ENCODE measurements at places on chromosomes 11 and 22.
A peak's percentile ranks its signal among the peaks of the same experiment; 100 is the strongest.

- no peak for DNase-seq
These were observed 6.6 kb upstream of the BARX2 start for GRCh38 chr11:129368889-129369672.

DNA sequence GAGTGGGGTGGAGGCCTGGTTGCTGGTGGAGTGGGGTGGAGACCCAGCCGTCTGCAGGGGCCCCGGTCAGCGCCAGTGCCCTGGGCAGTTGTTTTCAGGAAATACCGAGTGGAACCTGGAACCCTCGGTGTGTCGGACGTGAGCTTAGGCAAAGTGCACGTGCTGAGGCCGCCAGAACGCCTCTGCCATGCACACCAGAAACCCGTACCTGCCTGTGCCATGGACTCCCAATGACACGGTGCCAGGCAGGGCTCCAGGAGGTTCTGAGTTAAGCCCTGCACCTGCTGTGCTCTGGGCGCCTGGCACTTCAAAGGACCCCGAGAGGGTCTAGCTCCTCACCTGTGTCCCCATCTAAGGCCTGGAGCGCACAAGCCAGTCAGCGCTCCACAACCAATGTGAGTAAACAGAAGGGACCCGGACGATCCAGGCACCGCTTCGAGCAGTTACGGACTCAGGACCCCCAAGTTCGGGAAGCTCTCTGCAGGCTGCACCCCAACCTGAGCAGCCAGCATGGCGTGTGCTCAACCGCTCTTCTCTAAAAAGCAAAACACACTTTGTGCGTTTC lies 12.3 kb downstream of the TOLLIP start:
- no peak for DNase-seq

DNA sequence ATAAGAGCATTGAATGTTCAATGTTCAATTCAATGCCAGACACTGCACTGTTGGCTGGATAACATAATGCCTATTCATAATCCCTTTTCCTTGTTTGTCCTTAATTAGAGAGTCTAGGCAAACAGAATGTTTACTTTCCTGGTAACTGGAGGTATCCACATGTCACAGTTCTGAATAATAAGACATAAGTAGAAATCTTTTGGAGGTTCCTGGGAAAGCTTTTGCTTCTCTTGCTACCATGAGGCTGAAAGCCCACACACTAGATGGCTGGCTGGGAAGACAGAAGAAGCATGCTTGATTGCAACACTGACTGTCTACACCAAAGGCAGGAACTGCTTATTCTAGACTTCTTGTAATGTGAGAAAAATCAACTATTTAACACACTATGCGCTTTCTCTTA lies 79.5 kb downstream of the GAB2 start:
- no peak for DNase-seq

DNA sequence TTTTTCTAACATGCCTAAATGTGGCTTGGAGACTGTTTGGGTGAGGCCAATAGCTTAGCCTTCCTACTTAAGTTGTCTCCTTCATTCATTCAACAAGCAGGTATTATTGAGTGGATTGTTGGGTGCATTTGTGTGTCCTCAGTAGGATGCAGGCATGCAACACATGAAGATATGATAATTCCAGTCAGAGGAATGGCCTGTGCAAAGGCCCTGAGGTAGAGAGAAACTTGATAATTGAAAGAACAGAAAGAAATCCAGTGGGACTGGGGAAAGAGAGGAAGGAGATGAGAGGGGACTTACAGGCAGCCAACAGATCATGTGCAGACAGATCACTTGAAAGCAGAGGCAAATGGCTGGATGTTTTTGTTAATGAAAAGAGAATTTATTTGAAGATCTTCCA lies 15.3 kb upstream of the PRAME start:
- DNase-seq, result no peak

GRCh38 chr11:2526808-2527381 lies 82.1 kb downstream of the KCNQ1 start:
- DNase-seq, result peak; percentile 31

DNA sequence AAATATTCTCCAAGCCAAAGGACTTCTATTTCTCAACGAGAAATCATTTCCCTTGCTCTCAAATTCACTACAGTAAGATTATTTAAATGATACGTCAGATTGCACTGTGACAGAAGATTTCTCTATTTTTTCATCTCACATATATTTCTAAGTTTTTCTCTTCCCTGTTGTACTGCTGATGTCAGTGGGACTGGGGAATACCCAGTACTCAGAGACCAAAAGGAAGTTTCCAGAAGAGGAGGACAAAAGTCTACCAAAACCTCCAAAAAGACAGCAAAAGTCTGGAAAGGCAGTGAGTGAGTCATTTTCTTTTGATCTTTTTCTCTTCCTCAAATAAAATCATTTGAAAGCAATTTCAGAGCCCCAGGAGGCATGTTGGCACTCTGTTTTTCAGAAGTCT lies 149.8 kb upstream of the PITPNB start:
- DNase-seq, result no peak

GRCh38 chr11:64284962-64285884 lies at the start of gene GPR137:
Gene GPR137 (plus strand): TSS chr11:64285848. CDS start chr11:64286525, 677 bp downstream.
- peak; percentile 92 for DNase-seq

- no peak for DNase-seq
These were observed 58.2 kb downstream of the RBX1 start for GRCh38 chr22:41009222-41009948.

GRCh38 chr11:95686265-95686664 lies 103.3 kb downstream of the FAM76B start:
- no peak for DNase-seq

GRCh38 chr22:49152939-49153770 lies 674.5 kb downstream of the BRD1 start:
- DNase-seq, result no peak

DNA sequence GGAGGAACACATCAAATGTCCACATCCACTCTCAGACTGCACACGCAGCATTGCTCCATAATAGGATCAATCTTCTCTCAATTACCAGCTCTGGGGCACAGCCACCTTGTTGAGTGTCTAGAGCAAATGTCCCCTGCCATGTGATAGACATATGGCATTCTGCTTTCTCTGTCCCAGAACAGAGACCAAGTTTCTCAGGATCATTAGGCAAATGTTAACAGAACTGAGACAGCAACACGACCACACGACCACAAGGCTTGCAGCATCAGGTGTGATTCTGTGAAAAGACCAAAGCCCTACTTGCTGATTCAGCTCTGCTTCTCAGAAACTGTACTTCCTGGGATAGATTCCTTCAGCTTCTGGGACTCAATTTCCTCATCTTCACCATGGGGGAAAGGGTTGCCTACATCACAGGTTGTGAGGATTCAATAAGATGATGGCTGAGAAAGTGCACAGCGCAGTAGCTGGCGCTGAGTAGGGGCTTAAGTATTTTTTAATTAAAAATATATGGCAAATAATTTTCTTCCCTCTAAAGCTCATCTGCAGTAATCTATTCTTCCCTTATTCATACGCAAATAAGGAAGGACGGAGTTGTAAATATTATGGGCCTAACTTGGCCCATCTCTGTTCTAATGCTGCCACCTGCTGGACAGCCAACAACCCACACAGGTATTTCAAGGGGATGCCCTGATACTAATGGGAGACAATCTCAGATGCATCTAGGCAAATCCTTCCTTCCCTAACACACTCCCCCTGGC lies 54.3 kb upstream of the USP47 start:
- DNase-seq, result peak; percentile 74

DNA sequence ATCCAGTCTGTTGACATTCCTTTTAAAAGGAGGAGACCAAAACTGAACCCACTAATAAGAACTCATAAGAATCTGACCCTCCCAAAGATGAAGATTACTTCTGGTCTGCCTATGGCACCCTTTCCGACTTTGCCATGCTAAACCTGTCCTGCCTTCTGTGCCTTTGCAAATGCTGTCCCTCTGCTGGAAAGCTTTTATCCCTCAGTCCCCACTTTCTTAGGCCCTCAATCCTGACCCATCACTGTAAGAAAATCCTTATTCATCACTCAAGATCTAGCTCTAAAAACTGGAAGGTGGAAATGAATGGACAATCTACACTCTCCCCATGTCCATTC lies 10.4 kb downstream of the MPZL3 start:
- DNase-seq, result no peak

DNA sequence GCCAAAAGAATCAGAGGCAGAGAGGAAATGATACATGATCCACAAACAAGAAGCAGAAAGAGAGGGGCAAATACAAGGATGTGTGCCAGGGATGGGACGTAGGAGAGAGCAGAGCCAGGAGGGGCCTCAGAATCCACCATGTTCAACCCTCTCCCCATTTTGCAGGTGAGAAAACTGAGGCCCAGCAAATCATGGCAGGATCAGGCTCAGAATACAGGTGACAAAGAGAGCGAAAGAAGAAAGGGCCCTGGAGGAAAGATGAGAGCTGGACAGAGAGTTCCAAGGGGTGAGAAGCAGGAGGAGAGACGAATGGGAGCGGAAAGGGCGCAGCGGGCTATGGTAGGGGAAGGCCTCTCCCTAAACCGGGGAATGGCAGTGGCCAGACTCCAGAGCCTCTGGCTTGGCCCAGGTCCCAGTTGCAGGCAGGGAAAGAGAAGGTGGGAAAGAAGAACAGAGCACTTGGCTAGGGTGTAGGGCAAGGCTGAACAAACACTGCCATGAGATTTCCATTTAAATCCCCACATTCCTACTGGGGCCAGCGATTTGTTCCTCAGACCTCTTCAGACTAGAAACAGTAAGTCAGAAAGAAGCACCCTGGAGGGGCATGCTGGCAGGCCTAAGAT lies 44.4 kb upstream of the TSKU start:
- no peak for DNase-seq

- no peak for DNase-seq
These were observed 14.5 kb downstream of the ST3GAL4 start for GRCh38 chr11:126370016-126370415.

DNA sequence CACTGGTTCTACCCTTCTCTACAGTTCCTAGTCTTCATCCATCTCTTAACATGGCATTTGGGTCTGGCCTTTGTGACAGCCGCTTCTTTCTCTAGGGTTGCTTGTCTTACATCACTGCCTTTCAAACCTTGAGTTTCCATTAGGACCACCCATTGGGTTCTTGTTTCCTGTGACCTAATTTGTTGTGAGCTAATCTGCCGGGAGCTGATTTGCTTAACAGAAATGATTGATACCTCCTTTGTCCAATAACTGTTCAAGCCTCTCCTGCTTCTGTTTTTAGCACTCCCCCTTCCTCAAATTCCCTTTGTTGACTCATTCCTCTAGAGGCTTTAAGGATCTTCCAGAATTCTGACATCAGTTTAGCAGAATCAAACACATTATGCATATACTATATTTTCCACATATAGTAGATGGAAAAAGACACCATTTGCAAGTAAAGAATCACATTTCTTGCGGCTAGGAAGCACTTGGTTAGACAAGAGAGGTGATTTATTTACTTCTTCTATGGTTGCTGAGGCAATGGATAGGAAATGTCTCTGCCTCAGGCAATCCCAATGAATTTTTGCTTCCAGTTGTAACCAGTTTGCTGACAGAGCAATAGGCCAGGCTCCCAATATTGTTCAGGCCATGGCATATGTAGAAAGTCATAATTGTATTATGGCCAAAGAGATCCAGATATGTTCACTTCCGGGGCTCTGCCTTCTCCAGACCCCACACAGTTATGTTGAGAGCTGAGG lies 130.7 kb downstream of the SNX19 start:
- DNase-seq, result no peak

DNA sequence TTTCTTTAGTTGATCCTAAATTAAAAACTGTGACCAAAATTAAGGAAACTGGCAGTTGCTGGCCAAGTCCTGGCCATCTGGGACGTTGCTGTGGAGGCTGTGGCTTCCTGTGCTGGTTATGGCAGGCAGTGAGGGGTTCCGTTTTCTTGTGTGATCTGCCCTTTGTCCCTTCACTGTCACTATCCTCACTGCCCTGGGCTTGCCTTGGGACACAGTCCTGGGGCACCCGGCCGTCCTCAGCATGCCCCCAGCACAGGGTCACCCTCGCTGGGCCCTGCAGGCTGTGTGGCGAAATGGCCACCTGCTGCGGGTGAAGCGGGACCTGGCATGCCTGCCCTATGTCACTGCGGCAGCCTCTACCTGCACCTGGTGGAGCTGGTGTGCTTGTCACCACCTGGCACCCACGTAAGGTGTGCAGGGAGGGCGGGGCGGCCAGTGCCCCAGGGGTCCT lies 52.5 kb upstream of the SLC22A12 start:
- no peak for DNase-seq

DNA sequence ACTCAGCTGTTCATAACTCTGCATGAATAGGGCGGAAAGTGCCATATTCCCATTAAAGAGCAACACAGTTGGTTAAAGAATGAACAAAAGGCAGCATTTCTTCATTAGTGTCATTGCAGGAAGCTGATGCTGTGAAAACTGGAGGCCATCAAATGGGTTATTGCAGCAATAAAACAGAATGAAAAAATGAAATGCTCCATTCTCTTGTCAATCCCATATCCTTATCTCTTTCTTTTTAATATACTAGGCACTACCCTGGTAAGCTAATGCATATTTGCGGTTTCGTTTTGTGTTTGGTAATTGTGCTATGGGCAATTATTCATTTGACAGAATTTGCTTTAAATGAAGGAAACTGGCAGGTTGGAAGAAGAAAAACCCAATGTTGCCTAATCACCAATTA lies 25.3 kb downstream of the C11orf71 start:
- no peak for DNase-seq

GRCh38 chr11:2580061-2580421 lies 119.8 kb downstream of the KCNQ1OT1 start:
- no peak for DNase-seq

DNA sequence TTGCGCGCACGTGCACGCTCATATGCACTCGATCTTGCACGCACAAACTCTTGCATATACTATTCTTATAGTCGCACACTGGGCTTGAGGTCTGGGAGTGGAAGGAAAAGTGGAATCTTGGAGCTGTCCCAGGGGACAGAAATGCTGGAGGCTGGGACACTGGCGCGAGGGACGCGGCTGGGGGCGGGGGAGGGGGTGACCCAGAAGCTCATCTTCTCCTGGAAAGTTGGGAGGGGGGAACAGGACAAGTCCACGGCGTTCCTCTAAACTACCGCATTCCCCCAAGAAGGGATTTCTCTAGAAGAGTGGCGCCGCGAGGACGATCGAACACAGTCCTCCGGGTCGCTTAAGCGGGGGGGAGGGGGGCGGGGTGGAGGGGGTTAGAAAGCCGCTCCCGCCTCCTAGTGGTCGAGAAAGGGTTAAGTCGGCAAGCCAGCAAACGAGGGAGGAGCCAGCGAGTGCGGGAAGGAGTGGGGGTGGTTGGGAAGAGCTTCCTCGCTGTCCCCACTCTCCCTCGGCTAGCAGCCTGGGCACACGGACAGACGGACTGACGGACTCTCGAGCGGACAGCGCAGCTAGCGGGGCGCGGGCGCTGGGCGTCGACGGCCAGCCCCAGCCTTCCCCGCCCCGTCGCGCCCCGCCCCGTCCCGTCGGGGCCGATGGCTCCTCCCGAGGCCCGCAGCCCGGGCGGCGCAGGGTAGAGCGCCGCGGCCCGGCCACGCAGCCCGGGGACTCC lies at the start of gene RTN4RL2:
Gene RTN4RL2, plus strand, starts transcription at position 507 of the 736 bp plus-strand sequence. CDS start 338 bp downstream, outside the sequence.
- DNase-seq, result peak; percentile 33

GRCh38 chr11:62393061-62393611 lies 25.7 kb upstream of the SCGB1A1 start:
- peak; percentile 59 for DNase-seq

GRCh38 chr22:46001046-46001425 lies 24.1 kb upstream of the WNT7B start:
- DNase-seq, result no peak

Measured in CD4-positive, alpha-beta T cell treated with Interleukin-10 for 1 hour (primary cell).